Stimulated activated CD4-positive, alpha-beta T cell treated with anti-CD3 and anti-CD28 coated beads, Interleukin-4, amount 100 ng/mL, for 4 hours (primary cell): ENCODE measurements at places on chromosomes 4 and X.

- no peak for DNase-seq
Measured at GRCh38 chrX:8689473-8689872, 42.5 kb downstream of the ANOS1 start.

GRCh38 chr4:184313702-184314659 lies 96.3 kb upstream of the ENPP6 start:
- DNase-seq = no peak

DNA sequence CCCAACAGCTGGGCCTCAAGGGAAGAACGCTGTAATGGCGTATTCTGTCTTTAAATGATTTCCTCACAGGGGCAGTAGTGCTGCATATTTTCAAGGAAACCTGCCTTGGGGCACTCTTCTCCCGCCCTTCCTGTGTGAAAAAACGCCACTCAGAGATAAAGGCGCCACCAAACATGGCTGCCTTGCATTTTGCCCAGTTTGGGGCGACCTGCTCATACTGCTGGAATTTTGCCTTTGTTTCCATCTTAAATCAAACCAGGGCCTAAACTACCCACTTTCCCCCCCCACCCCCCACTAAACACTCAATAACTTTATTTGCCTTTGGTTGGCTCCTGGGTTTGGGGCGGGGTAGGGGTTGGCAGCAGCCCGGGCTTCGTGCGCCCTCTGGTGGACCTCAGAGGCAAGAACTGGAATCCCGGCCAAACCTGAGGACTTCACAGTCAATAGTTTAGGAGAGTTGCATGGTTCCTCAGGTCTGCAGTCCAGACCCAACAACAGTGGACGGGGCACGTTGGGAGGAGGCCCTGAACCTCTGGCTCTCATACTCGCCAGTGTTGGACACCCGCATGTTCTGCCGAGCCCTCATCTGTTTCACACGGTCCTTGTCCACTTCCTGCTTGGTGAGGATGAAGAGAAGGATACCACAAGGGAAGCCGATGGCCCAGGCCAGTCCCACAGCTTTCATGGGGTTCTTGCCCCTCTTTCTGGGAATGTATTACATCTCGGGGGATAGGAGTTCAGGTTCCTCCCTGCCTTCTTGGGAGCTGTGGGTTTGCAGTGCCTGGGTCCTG lies 220.1 kb upstream of the STK26 start:
- peak; percentile 20 for DNase-seq

DNA sequence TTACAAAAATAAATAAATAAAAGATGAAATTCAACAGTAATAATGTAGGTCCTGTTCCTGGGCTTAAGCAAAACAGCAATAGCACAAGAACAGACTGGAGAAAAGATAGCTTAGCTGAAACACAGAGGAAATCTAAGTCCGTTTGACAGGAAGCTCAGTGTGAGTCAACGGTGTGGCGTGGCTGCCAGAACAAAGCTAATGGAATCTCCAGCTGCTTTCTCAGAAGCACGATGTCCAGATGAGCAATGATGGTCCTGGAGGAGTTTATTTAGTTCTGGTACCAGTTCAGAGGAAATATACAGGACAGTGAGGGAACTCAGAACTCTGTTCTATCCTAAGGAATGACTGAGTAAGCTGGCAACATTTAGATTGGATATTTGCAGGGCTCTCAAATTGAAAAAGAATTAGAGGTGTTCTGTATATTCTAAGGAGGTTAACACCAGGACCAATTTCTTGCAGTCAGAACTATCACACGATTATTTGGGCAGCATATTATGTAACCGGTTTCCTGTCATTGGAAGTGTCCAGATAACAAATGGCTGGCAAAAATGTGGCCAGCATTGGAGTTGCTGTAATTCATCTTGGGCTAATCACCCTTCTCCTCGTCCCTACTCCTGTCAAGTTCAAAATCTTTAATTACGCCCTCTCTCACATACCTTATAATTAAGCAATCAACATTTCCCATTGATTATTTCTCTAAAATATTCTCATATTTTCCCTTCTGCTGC lies 12.7 kb downstream of the GAB3 start:
- DNase-seq = no peak

GRCh38 chr4:39054497-39054896 lies 7.5 kb upstream of the KLHL5 start:
- DNase-seq = no peak

DNA sequence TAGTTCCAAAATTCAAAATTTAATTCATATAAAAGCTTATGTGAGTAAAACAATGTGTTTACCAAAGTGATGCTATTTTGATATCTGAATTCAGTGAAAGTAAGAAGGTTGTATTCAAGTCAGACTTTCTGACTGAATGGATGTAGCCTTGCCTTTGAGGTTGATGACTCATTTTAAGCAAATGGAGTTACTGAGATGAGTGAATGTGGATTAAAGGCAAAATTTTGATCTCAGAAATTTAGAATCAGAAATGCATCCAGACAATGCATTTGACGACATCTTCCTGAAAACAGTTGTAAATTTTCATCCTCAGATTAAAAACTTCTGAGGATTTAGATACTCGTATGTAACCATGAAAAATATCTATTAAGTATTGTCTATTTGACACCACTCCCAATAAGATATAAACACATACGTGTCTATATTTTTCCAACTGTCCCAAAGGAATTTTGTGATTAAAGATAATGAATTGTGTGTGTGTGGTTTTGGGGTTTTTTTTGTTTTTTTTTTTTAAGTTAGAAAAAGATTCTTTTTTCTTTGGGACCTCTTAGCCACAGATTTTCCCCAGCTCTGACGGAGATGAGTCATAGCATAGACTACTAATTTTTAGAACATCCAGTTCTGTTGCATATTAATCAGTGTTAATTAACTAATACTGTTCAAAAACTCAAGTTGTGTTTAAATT lies 34.4 kb downstream of the NFKB1 start:
- DNase-seq = no peak

- DNase-seq = no peak
Measured at GRCh38 chr4:112185334-112185733, 40.1 kb downstream of the FAM241A start.

GRCh38 chrX:39137363-39137954 lies 336.2 kb downstream of the MID1IP1 start:
- DNase-seq = no peak

GRCh38 chr4:2048831-2049230 lies 10.3 kb upstream of the NAT8L start:
- no peak for DNase-seq

GRCh38 chr4:139239127-139239772 lies 40.8 kb downstream of the MGARP start:
- DNase-seq = no peak

DNA sequence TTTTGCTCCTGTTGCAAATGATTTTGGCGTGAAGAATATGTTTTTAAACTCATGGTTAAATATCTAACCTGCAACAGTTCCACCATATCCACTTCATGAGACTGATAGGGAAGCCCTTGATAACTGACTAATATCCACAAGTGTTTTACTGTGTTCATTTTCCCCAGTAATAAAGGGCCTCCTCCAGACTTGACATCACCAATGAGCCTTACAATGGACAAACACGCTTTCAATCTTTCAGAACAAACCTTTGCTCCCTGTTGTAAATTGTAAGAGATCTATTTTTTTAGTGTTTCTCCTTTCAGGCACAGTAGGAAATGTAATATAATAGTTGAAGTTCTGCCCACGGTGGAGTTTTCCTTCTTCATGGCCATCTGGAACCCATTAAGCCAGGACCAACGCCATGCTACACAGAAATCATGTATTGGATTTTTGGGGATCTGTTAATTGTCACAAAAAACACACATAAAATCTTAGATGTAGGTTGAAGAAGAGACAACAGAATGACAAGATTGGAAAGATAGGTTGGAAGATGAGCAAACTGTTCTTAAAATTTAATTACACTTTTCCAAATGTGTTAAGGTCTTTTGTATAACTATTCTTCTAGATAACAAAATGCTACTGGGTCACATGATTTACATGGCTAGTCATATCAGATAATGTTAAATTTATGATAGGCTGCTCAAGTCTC lies 1030.1 kb downstream of the FSTL5 start:
- no peak for DNase-seq

DNA sequence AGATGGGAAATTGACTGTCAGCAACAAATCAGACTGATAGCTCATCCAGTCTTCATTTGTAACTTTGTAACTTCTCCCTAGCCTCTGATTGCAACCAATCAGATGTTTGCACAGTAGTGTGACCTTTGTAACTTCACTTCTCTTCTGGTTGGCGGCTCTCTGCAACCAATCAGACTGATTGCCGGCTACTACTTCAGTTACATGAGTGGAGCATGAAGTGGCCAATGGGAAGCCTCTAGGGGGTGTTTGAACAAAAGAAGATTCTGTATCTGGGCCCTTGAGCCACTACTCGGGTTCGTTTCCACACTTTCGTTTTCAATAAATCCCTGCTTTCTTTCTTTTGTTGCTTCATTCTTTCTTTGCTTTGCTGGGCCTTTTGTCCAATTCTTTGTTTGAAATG lies 1285.8 kb downstream of the TECRL start:
- DNase-seq = no peak

- no peak for DNase-seq
Measured at GRCh38 chrX:39946822-39947221, 150.9 kb downstream of the BCOR start.

GRCh38 chrX:13798184-13798583 lies 18.7 kb downstream of the GPM6B start:
- no peak for DNase-seq

- DNase-seq = peak; percentile 56
Measured at GRCh38 chrX:12901486-12901885, 4.9 kb upstream of the TLR8 start.

GRCh38 chr4:159079074-159079473 lies 23.8 kb upstream of the RAPGEF2 start:
- DNase-seq = no peak

DNA sequence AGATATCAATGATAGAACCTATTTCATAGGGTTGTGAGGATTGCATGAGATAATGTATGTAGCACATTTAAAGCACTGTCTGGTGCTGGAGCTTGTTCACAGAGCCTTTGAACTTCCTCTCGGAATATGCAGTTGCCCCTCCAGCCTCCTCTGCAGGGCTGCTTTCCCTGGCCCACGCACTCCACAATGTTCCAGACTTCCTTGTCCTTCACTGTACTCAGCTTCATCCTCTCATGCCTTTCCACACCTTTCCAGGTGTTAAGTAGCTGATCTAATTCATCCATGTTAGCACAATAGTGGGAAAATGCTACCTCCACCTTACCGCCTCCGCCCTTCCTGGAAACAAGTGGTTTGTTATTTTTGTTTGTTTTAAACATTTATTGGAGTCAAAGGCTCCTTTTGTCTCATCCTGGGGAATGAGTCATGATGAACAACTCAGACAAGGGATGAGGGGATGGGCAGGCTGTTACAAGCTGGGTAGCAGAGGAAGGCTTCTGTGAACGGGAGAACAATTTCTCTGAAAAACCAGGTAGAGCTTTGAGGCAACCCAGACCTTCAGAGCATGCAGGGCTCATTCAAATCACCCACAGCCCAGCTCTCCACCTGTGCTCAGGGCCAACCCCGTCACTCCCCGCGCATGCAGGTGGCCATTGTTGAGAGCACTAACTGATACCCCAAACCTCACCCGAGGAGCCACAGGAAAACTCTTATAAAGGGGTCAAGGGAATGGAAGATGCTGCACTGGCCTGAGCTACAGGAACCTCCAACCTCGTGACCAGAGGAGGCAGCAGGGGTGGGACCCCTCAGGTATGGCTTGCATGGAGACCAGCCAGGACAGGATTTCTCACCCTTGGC lies 84.9 kb upstream of the TBL1X start:
- DNase-seq = no peak

DNA sequence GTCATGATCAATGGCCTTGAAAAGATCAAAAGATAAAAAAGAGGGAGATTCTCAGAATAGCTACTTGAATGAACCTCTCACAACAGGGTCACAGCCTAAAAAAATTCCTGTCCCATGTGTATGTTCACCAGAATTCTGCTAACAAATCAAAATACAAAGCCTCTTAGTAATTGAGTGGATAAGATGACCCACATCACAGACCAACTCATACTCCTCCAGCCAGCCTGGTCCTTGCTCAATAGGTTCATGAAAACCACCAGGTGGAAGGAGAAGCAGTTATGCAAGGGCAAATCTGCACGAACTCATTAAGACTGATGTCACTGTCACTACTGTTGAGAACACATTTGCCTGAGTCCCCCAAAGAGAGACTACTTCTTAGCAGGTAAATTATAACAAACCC lies 21.5 kb downstream of the WDFY3 start:
- no peak for DNase-seq

GRCh38 chrX:16785247-16786138 lies 773 bp upstream of the TXLNG start:
- no peak for DNase-seq

- DNase-seq = no peak
Measured at GRCh38 chr4:10179957-10180602, 63.5 kb upstream of the WDR1 start.

GRCh38 chrX:31423609-31424189 lies 351.9 kb upstream of the FTHL17 start:
- no peak for DNase-seq

DNA sequence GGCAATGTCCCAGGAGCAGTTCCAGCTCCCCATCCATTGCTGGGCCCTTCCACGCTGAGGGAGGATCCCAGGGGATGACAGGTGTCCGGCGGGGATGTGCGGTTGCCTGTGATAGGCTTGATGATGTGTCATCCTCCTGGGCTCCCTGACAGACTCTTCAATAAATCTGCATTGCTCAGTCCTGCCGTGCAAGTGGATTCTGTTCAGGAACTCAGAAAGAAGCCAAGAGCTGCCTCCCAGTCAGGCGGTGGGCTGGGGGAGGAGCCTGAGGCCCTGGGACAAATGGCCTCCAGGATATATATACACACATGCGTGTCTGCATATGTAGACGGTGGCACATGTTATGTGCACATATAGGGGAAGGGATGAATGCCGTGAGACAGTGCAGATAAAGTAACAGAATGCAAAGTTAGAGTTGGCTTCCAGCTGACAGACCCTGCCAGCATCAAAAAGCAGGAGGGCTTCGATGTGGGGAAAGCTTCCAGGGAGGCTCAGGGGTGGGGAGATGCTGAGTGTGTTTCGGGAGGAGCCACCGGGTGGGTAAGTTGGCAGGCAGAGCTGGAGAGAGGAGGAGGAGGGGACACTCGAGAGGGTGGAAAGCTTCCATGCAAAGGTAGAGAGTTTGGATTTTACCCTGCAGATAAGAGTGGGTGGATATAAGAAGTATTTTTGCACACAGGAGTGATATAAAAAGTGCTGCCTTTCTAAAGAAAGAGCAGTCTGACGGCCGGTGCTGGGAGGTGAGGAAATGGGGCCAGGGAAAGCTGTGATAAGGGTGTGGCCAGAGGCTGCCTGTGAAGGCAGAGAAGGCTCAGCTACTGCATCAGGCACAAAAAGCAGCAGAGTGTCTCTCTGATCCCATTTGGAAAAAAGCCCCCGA lies 28.5 kb upstream of the CRMP1 start:
- no peak for DNase-seq

- DNase-seq = no peak
Measured at GRCh38 chr4:95517576-95518345, 31.0 kb downstream of the UNC5C start.

DNA sequence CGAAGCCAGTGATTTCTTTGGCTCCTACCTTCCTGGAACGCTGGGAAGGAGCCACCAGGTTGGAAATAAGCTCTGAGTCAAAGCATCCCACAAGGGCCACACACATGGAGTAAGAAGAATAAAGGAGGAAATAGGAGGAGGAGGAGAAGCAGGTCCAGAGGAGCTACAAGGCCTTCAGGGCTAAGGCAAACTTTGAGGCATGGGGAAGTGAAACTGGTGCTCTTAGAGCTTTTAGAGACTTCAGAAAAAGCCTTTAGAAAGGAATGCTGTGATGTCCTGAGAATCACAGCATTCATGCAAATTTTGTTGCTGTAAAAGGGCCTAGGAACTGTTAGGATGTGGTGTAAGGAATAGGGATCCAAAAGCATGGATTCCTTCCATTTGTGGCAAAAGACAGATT lies 135.9 kb upstream of the ARHGEF9 start:
- DNase-seq = no peak
